PC-9 (cell line): ENCODE measurements at places on chromosomes 12 and 14. TPM values are rescaled to one million over a fixed set of nuclear protein-coding genes. Genes with fewer than 3 reads are reported as not detected.

GRCh38 chr12:69903548-69903947 lies 78.5 kb downstream of the MYRFL start:
- H3K36me3 ChIP-seq, result no peaks in the 10 kb centered on the region
- peaks cover 8% of the 10 kb centered on the region for H3K4me1 ChIP-seq
- H3K27ac ChIP-seq, result no peak overlapping the region
- H3K27me3 ChIP-seq, result no peaks in the 10 kb centered on the region
- DNase-seq, result no peak

DNA sequence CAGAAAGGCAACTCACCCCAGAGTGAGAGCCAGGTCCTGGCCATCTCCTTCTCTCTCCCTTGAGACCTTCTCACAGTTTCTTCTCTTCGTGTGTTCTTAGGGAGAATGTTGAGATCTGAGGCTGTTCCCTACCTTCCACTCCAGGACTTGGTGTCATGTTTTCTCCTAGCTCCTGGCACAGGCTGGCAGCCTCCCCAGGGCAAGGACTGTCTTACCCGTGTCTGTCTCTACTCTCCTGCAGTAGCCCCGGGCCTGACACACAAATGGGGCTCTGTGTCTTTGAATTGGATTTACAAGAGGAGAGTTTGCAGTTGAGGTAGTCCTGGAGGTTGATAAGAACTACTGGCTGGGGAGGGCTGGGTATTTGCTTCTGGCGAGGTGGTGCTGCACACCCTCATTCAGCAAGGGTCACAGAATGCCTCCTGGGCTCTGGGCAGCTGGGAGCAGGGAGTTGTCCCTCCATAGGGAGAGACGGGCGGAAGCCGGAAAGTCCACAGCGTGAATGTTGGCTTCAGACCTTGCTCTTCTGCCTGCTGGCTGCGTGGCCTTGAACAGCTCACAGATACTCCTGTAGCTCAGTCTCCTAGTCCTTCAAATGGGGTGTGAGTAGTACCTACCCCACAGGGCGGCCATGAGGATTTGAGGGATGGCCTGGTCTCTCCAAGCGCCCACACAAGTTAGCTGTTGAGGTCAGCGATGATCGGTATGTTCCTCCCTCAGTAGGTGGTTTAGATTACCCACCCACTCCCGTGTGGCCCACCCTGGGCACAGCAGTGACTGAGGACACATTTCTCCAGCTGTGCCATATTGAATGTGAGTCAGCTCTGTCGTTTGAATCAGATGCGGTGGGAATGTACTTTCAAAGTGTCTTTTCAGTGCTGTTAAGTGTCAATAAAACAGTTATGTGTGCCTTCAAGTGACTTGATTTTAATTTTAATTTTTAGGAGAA lies 10.2 kb downstream of the EP400 start:
- DNase-seq, result no peak
- H3K27me3 ChIP-seq, result no peaks in the 10 kb centered on the region
- no peak overlapping the region for H3K4me3 ChIP-seq
- H3K36me3 ChIP-seq, result no peaks in the 10 kb centered on the region; the same call in 1 of the 2 replicates
- H3K4me1 ChIP-seq, result peaks cover 23% of the 10 kb centered on the region

- H3K36me3 ChIP-seq, result no peaks in the 10 kb centered on the region
- H3K27ac ChIP-seq, result no peak overlapping the region
- DNase-seq, result no peak
- no peaks in the 10 kb centered on the region for H3K27me3 ChIP-seq
- no peak overlapping the region for H3K4me3 ChIP-seq
These were observed 284.9 kb downstream of the TMTC2 start for GRCh38 chr12:82971584-82971983.

GRCh38 chr14:35986219-35986573 lies 160.1 kb downstream of the BRMS1L start:
- H3K4me3 ChIP-seq, result no peak overlapping the region
- no peaks in the 10 kb centered on the region for H3K4me1 ChIP-seq
- no peaks in the 10 kb centered on the region for H3K27me3 ChIP-seq
- H3K27ac ChIP-seq, result no peak overlapping the region

GRCh38 chr14:105160776-105161175 lies 7.8 kb downstream of the JAG2 start:
- no peaks in the 10 kb centered on the region for H3K36me3 ChIP-seq
- no peak overlapping the region for H3K27ac ChIP-seq

GRCh38 chr14:23571701-23572523 lies 4.3 kb upstream of the AP1G2 start:
- no peak for DNase-seq
- no peaks in the 10 kb centered on the region for H3K36me3 ChIP-seq
- no peaks in the 10 kb centered on the region for H3K27me3 ChIP-seq

DNA sequence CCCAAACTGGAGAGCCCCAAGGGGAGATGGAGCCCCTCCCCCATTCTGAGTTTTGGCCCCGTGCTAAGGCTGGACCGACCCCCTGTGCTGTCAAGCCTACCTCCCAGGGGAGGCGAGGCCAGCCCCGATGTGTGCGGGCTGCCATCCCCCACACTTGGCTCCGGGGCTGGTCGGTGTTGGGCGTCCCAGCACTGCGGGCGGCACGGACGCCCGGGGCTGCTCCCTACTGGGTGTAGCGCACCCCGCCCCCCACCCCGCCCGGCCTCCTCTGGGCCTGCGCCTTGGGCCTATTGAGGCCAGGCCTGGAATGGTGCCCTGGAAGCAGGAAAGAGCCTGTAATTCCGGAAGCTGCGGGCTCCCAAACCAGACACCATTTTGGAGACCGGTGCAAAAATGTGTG lies 2.6 kb downstream of the DCAF4 start:
- no peak overlapping the region for H3K4me3 ChIP-seq
- H3K27ac ChIP-seq, result no peak overlapping the region
- no peaks in the 10 kb centered on the region for H3K36me3 ChIP-seq
- no peaks in the 10 kb centered on the region for H3K27me3 ChIP-seq
- no peak for DNase-seq
- no peaks in the 10 kb centered on the region for H3K4me1 ChIP-seq

DNA sequence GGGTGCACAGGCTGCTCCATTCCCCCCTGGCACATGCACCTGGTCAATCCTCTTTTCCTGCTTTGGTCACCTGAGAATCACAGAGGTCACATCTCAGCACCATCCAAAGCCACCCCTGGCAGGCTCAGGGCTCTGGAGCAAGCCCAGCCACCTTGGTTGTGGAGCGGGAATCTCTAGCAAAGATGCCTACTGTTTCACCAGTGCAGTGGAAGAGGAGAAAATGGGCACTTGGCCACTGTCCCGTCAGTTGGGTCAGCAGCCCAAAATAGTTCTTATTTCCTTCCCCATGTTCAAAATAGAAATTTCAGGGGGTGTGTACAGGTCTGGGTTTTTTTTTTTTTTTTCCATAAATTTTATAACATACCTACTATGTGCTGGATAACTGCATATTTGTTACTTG lies 18.3 kb downstream of the RTL1 start:
- peaks cover 68% of the 10 kb centered on the region for H3K27me3 ChIP-seq
- H3K27ac ChIP-seq, result no peak overlapping the region
- H3K4me1 ChIP-seq, result no peaks in the 10 kb centered on the region
- H3K36me3 ChIP-seq, result no peaks in the 10 kb centered on the region
- no peak for DNase-seq

- H3K4me3 ChIP-seq, result no peak overlapping the region
- 0 out of 2 replicates have a peak, but pooled peaks cover 7% of the 10 kb centered on the region for H3K4me1 ChIP-seq
- no peak overlapping the region for H3K27ac ChIP-seq
- no peaks in the 10 kb centered on the region for H3K27me3 ChIP-seq
These were observed 33.9 kb upstream of the CDKN3 start for GRCh38 chr14:54362759-54363437.

- H3K36me3 ChIP-seq, result no peaks in the 10 kb centered on the region
- DNase-seq, result no peak
- H3K4me1 ChIP-seq, result no peaks in the 10 kb centered on the region
- no peak overlapping the region for H3K27ac ChIP-seq
- no peaks in the 10 kb centered on the region for H3K27me3 ChIP-seq
These were observed 89.8 kb downstream of the CRADD start for GRCh38 chr12:93766796-93767523.

Gene AKT1
- 107 and 144 TPM in 2 replicates for total RNA-seq

Gene CCDC198
- not detected in 2 replicates for total RNA-seq

Gene BCAT1
- total RNA-seq, result 75.4 and 78.6 TPM in 2 replicates

Gene ACRBP
- 4.2 and 6.1 TPM in 2 replicates for total RNA-seq

Gene ADCY6
- total RNA-seq, result 48.3 and 61.9 TPM in 2 replicates
